Choroid plexus epithelial cell (primary cell): ENCODE measurements at places on chromosomes 6 and 20.

DNA sequence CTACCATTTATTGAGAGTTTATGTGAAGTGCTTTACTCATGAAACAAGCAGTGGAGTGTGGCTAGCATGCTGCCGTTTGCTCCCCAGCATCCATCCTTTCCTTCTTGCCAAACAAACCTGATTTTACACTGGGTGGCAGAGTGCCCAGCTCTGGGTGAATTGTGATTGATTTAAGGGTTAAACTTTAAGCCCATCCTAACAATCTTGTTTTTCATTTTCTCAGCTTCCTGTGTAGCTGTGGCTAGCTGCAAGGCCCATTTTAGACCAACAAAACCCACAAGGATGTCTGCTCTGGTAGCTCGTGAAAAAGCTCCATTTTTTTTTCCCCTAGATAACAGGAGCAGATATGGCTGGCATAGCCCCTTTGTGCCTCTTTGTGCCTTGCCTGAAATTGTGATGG lies 77.7 kb upstream of the KCNG1 start:
- no peak for DNase-seq

GRCh38 chr6:54515013-54515412 lies 206.8 kb downstream of the TINAG start:
- no peak for DNase-seq

DNA sequence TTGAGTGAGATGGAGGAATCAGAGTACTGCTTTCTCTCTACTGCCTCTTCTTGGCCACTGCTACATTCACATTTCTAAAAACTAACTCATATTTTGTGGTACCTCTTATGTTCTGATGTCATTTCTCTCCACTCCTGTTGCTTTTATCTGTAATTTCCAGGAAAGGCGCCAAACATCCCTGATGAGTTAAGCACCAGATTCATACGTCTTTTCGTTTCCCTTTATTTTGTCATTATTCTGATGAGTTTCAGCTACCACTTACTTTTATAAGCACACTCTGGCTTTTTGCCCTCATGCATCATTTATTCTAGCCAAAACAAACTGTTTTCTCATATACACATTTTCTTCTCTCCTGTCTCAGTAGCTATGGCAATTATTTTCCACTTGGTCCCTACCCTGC lies 680.0 kb downstream of the RNF144B start:
- DNase-seq, result no peak

DNA sequence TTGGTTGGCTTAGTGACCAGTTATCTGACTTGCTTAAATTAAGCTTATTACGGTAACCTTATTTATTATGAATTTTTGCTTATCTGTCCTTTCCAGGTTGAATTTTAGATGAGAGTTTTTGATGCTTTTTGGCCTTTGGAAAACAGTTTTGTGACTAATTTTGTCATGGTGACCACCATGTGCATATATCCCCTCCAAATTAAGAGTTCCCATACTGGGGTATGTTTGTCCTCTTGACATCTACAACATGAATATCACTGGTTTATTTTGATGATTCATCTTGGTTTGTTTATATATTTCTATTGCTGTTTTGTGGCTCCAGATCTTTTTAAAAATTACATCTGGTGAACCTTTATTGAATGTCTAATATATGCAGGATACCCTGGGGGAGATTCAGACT lies 61.4 kb downstream of the PHF20 start:
- no peak for DNase-seq

DNA sequence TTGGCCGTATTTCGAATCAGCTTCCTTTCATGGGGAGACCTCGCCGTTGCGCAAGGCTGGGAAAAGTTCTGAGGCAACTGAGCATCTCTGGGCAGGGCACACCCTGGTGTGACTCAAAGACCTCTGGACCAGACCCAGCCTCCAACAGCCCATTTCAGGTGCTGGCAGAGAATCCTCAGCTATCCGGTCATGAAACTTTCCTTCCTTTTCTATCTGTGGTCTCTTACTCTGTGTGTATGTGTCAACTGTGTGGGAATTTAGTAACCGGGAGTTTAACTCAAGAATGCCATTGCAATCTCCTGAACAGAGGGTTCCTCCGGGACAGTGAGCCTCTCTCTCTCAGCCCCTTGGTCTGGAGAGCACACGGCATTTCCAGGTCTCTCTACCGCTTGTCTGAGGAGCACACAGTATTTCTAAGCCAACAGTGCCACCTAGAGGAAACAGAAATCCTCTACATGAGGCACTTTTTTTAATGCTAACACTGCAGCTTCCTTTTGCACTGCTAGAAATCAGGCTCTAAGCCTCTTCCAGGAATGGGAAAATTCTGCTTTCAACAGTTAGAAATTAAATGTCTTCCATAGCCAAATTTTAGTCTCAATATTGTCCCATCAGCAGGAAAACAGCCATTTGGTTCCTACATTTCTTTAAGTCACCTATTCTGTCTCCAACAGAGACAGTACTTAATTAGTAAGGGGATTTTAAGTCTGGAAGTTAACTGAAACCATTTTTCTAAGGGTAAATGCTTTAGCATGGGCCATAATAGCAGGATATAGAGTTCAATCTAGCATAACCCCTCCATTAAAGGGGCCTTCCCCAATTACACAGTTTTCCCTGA lies 32.7 kb downstream of the PLN start:
- DNase-seq, result peak; percentile 94

- DNase-seq, result peak; percentile 75
Measured at GRCh38 chr6:40550202-40551101, 36.7 kb downstream of the LRFN2 start.

GRCh38 chr6:1436334-1437306 lies 47.2 kb downstream of the FOXF2 start:
- DNase-seq, result peak; percentile 86

GRCh38 chr20:2469991-2470422 lies 582 bp downstream of the SNRPB start:
- peak; percentile 62 for DNase-seq

DNA sequence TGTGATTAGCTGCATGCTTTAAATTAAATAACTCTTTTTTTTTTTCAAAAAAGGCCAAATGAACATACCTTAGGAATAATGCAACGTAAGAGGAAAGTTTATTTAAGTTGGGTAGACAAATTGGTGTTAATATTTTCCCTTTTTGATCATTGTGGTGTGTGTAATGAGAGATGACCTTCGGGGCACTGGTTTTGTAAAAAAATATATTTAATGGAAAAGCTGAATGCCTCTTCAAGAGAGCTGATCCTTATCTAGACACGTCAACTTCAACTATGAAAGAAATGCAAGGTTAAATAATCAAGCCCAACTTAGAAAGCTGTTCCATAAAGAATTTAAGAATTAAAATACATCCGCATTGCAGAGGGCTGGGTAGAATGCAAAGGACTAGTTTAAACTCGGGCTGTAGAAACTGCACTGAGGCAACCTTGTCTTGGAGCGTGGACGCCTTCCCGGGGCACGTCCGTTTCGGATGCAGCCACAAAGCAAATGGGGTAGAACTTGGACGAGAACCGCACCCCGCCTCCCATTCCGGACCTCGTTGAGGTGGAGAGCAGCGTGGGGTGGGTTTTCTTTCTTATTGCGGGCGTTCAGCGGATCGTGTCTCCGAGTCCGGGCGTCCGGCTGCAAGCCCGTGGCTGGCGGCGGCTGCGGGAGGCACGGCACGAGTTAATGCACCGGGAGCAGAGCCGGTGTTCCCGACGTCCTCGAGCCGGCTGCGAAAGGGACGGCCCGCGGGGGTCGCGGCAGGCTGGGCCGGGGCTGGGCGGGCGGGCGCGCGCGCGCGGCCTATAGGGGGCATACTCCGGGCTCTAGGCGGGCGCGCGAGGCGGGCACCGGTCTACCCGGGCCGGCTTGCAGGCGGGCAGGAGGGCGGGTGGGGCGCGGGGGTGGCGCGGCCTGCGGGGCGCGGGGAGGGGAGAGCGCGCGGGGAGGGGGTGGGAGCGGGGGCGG lies 1.9 kb downstream of the JARID2 start:
- peak; percentile 73 for DNase-seq

DNA sequence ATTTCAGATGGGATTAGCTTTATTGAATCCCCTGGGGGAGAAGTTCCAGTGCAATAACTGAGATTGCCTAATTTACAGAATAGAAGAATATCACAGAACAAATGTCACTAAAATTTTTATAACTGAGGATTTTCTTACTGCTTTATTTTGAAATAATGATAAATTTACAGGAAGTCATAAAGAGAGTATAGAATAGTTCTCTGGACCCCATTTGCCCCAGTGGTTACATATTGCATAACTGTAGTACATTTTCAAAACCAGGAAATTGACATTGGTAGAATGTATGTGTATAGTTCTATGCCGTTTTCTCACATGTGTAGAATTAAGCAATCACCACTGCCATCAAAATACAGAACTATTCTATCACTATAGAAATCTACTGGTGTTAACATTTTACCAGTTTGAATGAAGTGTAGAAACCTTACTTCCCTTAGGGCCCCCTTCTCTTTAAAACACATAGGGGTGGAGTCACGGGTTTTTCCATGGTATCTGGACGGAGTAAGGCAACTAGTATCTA lies 18.3 kb downstream of the KIF6 start:
- DNase-seq, result no peak

DNA sequence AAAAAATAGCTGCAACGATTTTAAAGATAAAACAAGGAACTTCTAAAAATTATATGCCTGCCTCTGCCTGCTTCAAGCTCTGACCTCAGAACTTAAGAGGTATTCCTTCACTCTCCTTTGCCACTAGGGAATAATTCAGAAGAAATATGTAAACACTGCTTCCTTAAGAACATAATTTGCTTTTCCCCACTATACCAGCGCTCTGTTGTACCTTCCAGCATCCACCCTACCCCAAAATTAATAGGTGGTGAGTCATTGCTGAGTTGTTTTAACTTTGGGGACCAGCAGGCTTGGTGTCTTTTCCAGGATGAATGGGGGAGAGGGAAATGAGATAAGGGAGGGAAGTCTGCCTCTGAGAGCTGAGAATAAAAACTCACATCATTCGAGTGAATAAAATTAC lies 107.7 kb upstream of the ATXN1 start:
- no peak for DNase-seq

- no peak for DNase-seq
Measured at GRCh38 chr6:47335466-47335865, 25.8 kb upstream of the TNFRSF21 start.

DNA sequence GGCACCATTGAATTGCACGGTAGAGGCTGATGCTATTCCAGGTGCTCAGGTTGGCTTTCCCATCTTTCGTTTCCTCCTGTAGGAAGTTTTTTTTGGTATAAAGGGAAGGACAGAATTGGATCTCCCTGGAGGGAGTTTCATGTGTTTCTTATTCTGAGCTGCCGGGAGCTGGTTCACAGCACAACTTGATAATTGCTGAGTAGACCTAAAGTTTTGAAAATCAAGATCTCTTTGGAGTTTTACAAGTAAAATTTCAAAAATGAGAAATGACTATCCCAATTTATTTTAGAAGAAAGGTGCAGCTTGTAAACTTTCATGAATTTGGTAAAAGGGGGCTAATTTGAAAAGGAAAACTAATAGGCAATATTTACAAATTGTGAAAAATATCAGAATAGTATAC lies 125.2 kb upstream of the ESR1 start:
- DNase-seq, result no peak

GRCh38 chr20:4688305-4688704 lies 33.4 kb upstream of the PRND start:
- no peak for DNase-seq

DNA sequence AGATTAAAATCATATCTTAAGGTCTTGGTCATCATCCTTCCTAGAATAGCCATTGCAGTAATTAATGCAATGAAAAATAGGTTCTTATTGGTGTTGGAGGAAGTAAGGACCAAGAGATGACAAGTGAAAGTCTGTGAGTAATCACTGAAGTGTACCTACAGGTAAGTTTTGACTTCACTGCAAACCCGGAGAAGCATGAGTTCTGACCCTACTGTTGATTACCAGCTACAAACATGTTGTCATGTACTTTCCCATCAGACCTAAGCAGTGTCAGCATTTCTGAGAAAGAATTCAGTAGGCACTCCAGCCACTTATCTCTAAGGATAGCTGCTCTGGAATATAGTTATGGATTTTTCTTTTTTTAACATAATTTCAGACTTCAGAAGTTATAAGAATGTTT lies 280.9 kb downstream of the ZFAND3 start:
- no peak for DNase-seq

GRCh38 chr6:158211273-158212055 lies 43.3 kb downstream of the GTF2H5 start:
- peak; percentile 33 for DNase-seq

- DNase-seq, result no peak
Measured at GRCh38 chr6:167120583-167120903, 2.4 kb upstream of the CCR6 start.

DNA sequence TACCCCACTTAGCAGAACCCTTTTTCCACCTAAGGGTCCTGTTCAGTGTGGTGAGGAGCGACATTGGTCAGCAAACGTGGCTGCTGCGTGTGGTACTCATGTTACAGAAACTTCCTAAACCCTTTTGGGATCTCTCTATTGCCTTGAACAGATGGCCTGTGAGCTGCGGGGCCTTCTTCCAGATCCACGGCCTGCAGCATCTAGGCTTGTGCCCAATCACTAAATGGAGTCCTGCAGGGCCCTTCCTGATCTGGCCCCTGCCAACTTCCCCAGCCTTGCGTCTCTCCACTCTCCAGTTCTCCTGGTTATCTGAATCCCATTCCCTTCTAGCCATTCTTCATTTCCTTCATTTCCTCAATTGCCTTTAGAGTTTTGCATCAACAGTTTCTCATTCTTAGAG lies 85.6 kb downstream of the PDE7B start:
- DNase-seq, result no peak

DNA sequence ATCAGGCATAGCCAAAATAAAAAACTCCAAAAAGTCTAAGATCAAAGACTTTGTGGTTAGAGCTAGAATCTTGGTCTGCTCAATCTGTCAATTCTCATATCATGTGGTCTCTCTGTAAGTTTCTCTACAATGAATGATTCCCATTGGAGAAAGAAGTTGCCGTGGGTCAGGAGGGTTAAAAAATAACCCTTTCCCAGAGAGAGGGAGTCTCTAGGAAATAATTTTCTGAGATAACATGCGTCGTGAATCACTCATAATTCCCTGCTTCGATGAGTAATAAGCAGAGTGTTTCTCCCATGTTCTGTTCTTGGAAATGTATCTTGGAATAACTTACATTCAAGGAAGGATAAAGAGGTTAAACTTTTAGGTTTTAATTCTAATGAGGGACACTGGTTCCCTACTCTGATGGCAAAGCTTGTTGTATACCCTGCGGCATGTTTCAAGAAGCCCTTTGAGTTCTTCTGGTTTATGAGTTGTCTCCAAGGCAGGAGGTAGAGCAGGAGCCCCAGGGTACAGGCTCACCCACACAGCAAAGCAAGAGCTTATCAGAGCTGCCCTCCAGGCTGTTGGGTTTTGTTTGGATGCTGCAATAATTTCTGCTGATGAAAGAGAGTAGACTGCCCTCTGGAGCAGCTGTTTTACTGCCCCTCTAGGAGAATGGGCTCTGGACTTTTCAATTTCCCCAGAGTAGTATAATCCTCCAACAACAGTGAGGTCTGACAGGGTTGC lies 599.1 kb downstream of the QKI start:
- no peak for DNase-seq

GRCh38 chr20:51409192-51409880 lies 133.2 kb downstream of the NFATC2 start:
- no peak for DNase-seq

GRCh38 chr20:31596831-31597480 lies 8.1 kb upstream of the ID1 start:
- no peak for DNase-seq

- DNase-seq, result peak; percentile 74
Measured at GRCh38 chr6:149847939-149848267, 16.3 kb downstream of the LRP11 start.

GRCh38 chr6:101117393-101118135 lies 236.4 kb upstream of the ASCC3 start:
- no peak for DNase-seq
